ENCODE measurements at places on chromosomes 2 and 18.

- no peak for DNase-seq
These were observed 125.0 kb downstream of the LRP2 start for GRCh38 chr2:169237286-169237685.

DNA sequence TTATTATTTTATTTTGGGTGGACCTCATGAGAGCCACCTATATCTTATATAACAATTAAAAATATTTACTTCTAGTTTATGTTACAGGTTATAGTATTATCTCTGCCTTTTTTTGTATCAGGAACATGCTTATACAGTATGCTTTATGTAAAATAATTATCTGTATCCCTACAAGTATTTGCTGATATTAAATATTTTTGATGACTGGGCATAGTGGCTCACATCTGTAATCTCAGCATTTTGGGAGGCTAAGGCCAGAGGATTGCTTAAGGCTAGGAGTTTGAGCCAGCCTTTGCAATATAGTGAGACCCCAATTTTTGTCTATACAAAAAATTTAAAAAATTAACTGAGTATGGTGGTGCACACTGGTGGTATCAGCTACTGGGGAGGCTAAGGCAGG lies 39.6 kb downstream of the MOB4 start:
- no peak for DNase-seq

DNA sequence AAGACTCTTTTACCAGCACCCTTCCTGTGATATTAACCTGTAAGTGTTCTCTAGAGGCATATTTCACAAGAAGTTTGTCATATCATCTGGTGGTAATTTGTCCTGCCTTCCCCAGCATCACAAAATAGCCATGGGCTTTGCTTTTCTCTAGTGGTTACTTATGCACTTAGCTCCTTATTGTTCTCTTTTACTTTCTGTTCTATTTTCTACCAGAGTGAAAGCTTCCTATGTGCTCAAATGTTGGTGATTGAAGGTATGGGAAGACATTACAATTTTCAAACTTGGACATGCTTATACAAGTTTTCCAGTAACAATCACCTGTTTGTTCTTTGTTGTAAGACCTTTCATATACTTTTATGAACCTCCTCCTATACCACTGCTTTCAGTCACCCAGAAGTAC lies 87.0 kb upstream of the KCNH7 start:
- no peak for DNase-seq

DNA sequence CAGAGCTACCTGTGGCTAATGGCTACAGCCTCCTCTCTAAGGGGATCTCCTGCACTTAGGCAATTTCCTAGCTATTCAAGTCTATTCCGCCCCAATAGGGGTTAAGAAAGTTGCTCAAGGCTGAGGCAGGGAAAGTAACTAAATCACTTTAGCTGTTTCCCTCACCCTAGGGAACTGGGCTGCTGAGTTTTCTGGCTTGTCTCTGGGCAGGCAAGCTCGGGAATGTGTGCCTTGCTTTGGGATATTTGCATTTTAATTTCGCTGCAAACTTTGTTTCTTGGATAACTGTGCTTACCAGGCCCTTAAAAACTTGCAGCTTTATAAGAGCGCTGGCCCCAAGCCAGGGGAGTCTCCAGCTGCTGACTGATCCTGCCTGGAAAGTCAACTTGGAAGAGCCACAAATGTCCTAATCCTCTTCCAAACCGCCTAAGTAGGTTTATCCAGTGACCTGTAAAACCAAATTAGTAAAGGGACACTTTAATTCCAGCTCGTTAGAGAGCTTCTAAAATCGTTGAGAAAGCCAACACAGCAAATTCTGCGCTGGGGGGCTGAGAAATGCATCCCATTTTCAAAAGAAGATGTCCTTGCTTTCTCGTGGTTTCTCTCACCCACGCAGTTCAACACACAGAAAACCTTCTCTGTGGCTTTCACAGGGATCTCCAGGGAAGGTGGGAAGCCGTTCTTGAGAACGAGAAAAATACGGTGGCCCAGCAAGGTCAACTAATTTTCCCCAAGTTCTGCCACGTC lies 59.5 kb upstream of the SP3 start:
- DNase-seq: no peak

DNA sequence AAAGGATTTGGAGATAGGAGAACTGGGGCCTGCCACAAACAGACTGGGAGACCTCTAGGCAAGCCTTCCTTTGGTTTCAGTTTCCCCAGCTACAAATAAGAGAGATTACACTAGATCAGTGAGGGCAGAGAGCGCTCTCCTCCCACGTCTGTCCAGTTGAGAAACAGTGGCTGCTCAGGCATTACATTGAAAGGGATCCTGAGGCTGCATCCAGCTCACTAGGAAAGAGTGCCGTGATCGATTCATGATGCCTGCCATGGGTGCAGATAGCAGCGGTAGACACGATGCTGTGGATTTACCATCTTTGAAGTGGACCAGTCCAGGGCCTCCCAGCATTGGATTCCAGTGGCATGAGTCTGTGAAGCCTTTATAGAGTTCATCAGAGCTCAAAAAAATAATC lies 62.6 kb downstream of the EN1 start:
- no peak for DNase-seq

DNA sequence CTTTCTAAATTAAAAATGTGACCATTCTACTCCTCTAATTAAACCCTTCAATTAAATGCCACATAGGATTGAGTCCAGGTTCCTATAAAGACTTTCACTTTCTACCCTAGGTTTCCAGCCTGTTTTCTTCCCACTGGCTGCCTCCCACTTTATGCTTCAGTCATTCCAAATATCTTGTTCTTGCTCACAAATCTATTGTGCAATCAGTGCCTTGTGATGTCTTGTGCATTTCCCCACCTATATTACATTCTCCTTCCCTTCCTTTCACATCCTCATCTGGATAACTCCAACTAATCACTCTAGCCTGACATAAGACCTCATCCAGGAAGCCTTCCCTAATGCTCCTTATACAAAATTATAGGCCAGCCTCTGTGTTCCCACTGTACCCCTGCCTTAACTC lies 281.7 kb upstream of the LRATD1 start:
- DNase-seq: no peak

- no peak for DNase-seq
These were observed 8.1 kb downstream of the SMAD7 start for GRCh38 chr18:48942554-48943261.

DNA sequence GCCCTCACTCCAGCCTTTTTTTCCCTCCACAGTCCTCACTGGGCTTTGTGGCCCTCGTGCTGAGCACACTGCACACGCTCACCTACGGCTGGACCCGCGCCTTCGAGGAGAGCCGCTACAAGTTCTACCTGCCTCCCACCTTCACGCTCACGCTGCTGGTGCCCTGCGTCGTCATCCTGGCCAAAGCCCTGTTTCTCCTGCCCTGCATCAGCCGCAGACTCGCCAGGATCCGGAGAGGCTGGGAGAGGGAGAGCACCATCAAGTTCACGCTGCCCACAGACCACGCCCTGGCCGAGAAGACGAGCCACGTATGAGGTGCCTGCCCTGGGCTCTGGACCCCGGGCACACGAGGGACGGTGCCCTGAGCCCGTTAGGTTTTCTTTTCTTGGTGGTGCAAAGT lies 39.4 kb downstream of the STEAP3 start:
- no peak for DNase-seq

DNA sequence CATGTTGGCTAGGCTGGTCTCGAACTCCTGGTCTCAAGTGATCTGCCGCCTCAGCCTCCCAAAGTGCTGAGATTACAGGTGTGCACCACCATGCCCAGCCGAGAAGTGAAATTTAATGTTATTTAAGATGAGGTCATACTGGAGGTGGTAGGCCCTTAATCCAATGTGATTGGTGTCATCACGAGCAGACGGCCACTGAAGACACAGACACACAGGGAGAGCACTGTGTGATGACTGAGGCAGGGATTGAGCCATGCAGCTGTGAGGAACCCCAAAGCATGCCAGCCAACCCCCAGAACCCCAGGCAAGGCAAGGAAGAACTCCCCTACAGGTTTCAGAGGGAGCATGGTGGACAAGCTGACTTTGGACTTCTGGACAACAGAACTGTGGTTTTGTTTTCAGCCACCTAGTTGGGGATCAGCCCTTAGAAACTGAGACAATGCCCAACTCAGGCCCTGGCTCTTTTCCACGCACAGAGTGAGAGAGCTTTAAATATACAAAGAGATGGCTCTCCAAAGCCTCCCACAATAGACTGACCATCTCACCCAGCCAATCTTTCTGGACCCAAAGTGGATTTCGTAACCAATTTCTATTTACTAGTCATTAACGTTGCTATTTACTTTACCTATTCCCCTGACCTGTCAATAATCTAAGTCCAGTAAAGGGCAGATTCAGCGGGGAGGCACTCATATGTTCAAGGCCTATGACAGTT lies 34.2 kb downstream of the TBC1D8 start:
- DNase-seq: peak; percentile 19

DNA sequence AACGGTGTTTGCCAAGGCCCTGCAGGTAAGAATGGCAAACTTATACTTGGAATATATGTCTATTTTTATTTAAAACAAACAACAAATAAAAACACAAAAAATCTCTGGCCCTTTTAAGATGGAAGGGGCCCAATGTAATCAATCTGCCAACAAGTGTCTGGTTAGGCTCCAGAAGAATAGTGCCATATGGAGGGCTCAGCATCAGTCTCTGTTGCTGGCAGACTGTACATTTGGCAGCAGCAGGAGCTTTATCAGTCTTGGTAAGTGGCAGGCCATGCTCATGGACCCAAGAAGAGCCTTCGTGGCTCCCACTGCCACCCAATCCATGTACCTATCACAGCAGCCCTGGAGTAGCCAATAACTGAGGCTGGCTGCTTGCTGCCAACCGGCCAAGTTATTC lies 101.1 kb downstream of the GALNT3 start:
- DNase-seq: no peak

DNA sequence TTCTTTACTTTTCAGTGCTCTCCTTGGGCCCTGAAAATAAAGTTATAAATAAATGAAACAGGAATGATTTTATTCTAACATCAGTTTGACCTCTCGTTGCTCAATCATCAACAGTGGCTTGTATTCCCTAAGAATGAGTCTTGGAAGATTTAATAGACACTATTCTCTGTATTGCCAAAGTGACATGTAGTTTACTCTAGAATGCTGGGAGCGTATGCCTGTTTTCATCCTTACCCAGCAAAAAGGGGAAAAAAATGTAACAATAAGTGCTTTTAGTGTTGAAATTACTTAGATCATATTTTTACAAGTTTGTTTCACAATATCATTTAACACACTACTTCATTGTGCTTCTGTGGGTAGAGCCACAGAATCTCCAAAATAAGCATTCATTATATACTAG lies 240.6 kb upstream of the CWC22 start:
- no peak for DNase-seq

DNA sequence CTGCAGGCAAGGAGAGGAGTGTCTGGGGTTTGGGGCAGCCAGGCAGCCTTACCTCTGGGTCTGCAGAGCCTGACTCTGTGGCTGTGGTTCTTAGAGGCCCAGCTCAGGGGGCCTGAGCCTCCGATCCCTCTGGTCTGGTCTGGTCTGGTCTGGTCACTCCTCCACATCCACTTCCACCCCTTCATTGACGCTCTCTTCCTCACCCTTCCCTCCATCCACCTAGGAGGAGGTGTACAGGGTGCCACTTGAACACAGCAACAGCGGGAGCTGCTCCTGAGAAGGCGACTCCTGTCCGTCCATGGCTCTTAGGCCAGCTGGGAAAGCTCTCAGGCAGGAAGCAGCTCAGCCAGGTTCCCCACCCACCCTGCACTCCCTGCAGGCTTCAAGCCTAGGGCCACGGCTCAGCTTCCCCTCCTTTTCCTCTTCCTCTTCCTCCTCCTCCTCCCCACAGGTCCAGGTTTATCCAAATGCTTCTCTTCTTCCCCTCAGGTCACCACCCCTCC lies 16.9 kb downstream of the GPR55 start:
- DNase-seq: no peak

DNA sequence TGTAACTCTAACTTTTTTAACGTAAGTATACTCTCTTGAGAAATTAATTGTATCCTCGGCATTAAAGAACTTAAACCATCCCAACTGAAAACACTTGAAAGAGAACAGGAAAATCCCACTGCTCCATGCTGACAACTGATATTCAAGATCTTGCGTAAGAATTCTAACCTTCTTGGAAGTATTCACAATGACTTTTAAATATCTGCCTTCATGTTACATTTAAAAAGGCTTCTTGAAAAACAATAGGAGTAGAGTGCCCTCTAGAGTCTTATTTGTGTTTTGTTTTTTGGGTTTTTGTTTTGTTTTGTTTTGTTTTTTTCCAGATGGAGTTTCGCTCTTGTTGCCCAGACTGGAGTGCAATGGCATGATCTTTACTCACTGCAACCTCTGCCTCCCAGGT lies 65.4 kb upstream of the DNAJC10 start:
- DNase-seq: peak; percentile 71

DNA sequence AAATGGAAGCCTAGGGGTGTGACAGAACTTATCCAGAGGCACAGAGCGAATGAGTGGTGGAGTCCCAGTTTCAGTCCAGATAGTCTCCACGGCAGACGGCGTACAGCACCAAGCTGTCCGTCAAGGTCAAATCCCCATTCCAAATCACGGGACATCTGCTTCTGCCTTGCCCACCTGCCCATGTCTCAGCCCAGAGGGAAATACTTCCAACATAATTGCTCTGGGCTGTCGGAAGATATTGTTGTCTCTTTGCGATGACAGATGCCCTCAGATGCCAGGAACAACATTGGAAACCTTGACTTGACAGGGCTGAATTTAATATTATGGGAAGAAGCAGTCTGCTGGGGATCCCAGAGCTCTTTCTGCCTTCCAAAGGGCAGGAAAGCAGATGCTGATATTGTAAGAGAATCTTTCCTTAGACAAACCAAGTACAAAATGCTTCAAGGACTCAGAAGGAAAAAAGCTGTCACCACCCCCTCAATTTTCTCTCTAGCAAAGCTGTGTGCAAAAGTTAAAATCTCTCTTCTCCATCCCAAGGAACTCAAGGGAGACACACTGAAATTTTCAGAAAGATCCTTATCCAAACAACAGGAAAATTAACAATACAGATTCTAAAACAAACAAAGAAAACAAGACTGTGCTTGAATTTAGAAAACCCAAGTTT lies 364.0 kb downstream of the LRATD1 start:
- no peak for DNase-seq

DNA sequence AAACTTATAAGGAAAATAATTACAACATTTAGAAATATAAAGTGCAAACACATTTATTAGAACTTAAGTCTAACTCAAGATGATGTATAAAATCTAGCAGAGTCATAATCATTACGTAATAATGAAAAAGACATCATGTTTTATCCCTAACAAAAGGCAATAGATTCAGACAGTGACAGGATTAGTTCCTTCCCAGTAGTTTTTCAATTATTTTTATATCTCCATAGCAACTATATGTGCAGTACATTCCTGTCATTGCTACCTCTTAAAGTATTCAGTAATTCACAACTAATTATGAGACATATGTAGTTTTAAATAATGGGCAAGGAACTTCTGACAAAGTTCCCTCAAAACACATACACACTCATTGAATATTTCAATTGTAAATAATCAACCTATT lies 687.9 kb downstream of the CCDC85A start:
- DNase-seq: no peak

DNA sequence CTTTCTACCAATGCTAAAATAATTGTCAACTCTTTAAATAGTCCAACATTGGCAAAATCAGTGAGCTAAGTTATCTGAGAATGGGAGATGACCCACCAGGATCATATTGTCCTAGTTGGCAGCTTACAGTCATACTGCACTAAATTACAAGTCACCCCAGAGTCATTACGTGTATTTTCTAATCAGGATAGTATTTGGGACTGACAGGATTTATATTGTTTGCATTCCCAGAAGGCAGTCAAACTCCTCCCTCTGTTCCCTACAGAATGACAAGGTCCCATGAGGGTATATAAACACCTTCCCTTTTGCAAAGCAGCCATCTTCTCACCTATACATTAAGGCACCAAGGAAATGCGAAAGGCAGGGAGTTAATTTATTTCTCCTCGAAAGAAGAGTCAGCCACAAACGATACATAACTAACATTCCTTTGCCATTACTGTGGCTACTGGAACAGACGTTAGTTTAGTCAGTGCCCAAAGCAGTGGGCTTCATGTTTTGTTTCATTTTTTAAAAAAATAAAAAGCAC lies 125.3 kb downstream of the ANTXR1 start:
- DNase-seq: no peak
